ENCODE measurements at places on chromosomes 5 and 9. TPM values are rescaled to one million over a fixed set of nuclear protein-coding genes. Genes with fewer than 3 reads are reported as not detected.

DNA sequence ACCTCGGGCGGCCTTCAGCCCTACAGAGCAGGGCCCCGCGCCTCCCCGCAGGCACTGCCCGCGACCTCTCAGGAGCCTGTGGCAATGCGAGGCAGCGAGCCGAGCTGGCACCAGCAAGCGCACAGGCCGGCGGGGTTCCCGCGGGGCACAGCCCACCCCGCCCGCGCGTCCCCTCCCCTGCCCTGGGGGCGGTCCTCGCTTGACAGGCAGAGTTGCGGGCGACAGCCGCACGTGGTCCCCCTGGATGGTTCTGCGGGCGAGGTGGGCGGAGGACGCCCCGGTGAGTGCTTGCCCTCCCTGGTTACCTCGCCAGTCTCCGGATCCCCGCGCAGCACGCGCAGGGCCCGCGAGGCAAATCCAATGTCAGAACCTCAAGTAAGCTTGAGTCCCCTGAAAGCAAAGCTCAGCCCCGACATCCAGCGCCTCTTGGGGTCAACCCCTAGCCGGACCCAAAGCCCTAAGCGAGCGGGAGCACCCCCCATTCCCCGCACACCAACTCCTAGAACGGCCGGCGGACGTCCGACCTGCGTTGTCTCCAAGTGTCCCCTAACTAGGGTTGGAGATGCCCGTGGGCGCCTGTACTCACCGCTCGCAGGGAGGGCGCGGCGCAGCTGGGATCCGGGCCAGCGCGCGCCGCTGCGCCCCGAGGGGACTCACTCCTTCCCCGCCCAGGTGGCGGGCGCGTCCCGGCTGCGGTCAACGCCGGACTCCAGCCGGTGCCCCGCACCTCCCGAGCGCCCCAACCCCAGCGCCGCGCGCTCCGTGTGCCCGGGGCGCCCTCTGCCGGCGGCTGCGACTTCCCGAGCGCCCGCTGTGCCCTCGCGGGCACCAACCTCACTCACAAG, at the start of gene DRD1:
Gene DRD1 (minus strand): TSS at position 123 of the 845 bp plus-strand sequence. CDS start 1,083 bp downstream, outside the sequence.
- DNase-seq, result peak; percentile 44

CDKN2A gene
- total RNA-seq, result 1.2 TPM

MCC gene
- 2.5 TPM for total RNA-seq

SNCAIP gene
- total RNA-seq, result not detected

ACTBL2 gene
- not detected for total RNA-seq

PCDHB10 gene
- total RNA-seq, result 0.08 TPM

TLX3 gene
- total RNA-seq, result not detected

TUSC1 gene
- total RNA-seq, result 0.41 TPM

GRCh38 chr5:66697796-66698564, 101.8 kb downstream of the MAST4 start:
- DNase-seq, result no peak

- no peak for DNase-seq
Observed at GRCh38 chr9:126565336-126566128, 48.2 kb upstream of the LMX1B start.

GPR107 gene
- total RNA-seq, result 15.9 TPM

WNT8A gene
- total RNA-seq, result not detected

All from activated T-cell treated with anti-CD3 and anti-CD28 coated beads, Interleukin-2, amount 50 U/mL, for 4 hours (primary cell).